ENCODE measurements at places on chromosomes 2 and 18.
A peak's percentile ranks its signal among the peaks of the same experiment; 100 is the strongest.

DNA sequence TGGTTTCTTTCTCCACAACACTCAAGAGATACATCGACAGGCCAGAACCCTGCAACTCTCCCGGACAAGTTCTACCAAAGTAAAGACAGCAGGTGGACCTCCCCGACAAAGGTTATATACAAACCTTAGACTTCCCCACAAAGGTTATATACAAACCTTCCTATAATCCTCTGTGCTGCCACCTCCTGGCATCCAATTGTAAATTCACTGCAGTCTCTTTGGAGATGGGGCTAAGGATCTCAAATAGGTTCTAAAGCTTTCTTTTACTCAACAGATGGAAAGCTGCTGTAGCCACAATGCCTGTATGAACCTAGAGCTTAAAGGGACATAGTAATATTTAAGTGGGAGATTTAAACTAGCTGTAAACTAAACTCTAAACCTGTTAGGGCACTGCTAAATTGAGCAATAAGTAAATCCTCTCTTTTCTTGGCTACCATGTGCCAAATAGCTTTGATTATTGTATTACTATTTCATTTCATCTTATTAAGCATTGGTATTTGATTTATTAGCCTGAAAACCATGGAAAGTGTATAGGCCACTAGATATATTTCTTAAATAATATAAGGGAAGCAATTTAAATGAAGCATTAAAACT lies 9.8 kb upstream of the MREG start:
- peak; percentile 20 for DNase-seq

DNA sequence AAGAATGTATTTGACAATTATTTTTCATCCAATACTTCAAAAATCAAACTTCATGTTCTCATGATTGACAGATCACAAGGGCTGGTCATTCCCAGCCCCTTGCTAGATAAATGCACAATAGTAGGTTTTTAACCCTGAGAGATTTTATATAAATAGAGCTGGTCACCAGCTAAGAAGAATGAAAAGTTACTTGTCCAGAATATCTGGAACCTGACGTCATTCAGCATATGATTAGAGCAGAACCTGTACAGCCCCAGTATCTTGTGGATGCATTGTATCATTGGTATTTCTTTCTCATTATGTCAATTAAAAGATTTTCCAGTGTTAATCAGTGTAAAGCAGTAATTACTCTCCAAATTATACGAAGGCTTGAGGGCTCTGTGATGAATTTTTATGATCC lies 202.8 kb upstream of the RND3 start:
- DNase-seq: no peak

DNA sequence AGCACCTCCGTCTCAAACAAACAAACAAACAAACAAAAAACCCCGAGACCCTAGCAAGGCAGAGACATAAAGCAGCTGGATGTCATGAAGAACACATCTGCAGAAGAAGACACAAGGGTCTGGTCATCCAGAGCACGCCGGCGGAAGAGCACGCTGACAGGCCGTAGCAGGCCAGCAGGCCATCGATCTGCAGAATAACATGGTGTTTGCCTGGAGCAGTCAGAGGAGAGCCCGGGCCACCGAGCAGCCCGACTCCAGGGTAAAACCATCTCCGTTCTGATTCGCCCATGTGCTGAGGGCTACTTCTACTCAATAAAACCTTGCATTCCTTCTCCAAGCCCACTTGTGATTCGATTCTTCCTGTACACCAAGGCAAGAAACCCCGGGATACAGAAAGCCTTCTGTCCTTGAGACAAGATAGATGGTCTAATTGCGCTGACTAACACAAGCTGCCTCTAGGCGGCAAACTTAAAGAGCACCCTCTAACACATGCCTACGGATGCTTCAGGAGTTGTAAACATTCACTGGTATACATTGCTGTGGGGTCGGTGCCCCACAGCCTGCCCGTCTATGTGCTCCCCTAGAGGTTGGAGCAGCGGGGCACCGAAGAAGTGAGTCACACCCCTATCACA lies 549.8 kb upstream of the NRXN1 start:
- DNase-seq: no peak

- no peak for DNase-seq
Measured at GRCh38 chr2:226325526-226325925, 474.1 kb downstream of the IRS1 start.

- DNase-seq: no peak
Measured at GRCh38 chr18:35071819-35072247, 30.6 kb downstream of the MAPRE2 start.

GRCh38 chr2:142286618-142287017 lies 155.8 kb upstream of the LRP1B start:
- DNase-seq: no peak

DNA sequence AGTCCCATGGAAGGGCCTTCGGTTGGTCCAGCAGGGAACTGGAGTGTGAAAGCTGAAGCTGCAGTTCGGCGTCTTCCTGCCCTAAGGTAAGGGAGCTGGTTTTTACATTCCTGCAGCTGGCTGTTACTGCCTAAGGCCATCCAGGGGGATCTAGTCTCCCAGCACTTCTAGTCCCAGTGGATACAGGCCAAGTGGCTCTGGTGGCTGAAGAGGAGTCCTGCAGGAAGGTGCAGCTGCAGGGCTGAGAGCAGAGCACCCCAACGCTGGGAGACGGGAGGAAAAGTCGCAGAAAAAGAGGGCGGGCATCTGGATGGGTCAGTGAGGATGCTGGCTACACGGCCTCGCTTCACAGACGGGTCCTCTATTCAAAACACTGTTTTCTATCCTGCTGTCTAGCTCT lies 225.0 kb upstream of the HS6ST1 start:
- no peak for DNase-seq

DNA sequence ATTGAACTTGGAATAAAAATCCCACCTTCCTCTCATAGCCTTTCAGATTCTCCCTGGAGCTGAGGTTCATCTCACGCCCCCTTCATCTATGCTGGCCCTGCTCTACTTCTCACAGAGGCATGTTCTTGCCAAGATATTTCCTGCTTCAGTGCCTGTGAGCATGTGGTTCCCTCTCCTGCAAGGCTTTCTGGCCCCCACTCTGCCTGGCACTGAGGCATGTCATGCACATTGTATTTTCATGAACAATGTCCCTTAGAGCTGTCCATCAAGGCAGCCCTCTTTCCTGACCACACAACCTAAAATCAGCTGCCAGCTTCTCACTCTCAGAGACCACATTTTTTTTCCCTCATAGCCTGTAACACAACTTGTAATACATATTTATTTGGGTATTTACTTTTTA lies 18.0 kb upstream of the HK2 start:
- no peak for DNase-seq

DNA sequence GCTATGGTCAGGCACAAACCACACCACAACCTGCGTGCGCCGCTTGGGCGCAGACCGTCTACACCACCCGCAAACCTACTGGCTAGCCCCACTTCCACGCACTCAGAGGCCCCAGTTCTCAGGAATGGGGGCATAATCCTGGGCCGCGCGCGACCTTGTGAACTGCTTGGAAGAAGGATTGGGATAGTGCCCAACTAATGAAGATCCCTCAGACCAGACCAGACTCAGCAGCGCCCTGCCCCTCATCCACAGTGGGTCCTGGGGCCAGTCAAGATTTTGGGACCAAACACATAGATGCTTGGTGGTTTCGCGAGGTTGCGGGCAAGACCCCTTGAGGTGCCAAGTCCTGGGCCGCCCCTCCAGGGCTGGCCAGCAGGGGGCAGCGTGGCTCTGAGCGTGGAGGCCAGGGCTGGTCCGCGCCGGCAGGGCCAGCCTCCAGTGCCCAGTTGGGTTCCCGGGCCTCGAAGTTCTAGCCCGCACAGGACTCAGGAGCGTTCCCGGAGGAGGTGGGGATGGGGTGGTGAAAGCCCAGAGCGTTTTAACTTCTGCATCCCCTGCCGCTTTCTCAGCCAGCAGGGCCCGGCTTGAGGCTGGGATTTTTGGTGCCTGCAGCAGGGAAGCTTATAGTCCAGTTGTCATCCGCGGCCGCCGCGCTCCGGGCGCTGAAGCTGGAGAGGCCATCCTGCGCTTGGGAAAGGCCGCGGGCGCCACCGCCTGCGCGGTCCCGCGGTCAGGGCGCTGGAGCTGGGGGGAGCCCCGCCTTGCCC lies 8.3 kb downstream of the OSR1 start:
- peak; percentile 39 for DNase-seq

GRCh38 chr18:40365526-40365925 lies 1589.5 kb upstream of the PIK3C3 start:
- DNase-seq: no peak

DNA sequence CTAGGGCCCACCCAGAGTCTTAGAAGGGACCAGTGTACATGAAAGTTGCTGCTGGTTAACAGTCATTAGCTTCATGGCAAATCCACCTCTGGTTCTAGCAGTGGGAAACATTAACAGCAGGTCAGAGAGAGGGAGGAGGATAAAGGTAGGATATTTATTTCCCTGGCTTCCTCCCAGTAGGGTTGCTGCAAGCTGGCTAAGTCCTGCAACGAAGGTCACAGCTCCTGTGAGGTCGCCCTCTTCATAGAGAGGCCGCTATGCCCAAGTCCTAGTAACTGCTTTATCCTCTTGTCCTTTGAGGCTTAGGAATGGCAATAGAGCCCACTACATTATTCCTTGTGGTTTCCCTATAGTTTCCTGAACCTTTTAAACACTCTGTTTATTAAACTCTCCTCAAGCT lies 84.0 kb upstream of the ACSL3 start:
- DNase-seq: no peak

DNA sequence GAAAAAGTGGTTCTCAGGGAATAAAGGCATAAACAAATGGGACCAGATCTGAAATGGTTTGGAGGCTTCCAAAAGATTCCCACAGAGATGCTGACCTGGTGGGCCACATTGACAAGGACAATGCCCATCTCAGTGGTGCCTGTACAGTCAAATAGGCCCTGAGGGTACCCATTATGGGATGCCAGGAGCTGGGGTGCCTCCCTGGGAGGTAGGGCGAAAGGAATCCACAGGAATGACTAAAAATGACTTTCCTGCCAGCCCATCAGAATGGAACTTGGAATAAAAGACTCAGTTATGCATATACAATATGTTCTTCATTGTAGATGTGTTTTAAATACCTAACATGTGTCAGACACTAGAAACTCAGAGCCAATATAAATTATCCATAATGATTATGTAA lies 248.5 kb downstream of the RNF144A start:
- DNase-seq: no peak

GRCh38 chr2:31541853-31542252 lies 38.9 kb downstream of the SRD5A2 start:
- no peak for DNase-seq

DNA sequence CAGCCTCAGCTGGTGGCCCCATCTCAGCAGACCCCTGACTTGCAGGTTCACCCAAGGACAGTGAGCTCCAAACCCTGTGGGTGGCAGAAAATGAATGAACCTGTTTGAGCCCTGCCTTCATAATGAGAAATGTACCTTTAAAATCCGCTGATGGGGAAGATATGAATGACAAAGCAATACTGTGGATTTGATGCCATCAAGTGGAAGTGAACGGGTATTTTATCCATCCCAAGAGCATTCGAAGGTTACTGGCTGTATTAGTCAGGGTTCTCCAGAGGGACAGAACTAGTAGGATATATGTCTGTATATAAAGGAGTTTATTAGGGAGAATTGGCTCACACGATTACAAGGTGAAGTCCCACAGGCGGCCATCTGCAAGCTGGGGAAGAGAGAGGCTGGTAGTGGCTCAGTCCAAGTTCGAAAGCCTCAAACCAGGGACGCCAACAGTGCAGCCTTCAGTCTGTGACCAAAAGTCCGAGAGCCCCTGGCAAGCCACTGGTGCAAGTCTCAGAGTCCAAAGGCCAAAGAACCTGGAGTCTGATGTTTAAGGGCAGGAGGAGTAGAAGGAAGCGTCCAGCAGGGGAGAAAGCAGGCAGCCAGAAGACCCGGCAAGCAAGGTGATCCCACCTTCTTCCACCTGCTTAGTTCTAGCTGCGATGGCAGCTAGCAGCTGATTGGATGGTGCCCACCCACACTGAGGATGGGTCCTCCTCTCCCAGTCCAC lies 32.1 kb downstream of the TOGARAM2 start:
- DNase-seq: no peak

GRCh38 chr18:58668897-58669296 lies 2.4 kb upstream of the MALT1 start:
- no peak for DNase-seq

DNA sequence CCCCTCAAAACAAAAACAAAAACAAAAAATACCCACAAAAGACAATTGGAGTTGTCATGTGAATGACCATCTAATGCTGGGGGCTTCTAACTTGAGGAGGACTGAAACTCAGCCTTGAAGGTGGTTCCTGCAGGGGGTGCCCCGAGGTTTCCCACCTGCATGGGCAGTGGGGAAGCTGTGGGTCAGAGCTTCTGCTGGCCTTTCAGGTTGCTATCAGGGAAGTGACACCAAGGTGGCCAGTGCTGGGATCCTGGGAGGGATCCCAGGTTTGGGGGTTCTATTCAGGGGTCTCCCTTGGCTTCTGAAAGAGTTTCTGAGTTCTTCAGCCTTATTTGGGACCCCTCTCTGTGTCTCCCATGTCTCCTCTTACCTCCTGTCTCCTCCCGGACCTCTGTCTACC lies 62.8 kb downstream of the LDLRAD4 start:
- no peak for DNase-seq

DNA sequence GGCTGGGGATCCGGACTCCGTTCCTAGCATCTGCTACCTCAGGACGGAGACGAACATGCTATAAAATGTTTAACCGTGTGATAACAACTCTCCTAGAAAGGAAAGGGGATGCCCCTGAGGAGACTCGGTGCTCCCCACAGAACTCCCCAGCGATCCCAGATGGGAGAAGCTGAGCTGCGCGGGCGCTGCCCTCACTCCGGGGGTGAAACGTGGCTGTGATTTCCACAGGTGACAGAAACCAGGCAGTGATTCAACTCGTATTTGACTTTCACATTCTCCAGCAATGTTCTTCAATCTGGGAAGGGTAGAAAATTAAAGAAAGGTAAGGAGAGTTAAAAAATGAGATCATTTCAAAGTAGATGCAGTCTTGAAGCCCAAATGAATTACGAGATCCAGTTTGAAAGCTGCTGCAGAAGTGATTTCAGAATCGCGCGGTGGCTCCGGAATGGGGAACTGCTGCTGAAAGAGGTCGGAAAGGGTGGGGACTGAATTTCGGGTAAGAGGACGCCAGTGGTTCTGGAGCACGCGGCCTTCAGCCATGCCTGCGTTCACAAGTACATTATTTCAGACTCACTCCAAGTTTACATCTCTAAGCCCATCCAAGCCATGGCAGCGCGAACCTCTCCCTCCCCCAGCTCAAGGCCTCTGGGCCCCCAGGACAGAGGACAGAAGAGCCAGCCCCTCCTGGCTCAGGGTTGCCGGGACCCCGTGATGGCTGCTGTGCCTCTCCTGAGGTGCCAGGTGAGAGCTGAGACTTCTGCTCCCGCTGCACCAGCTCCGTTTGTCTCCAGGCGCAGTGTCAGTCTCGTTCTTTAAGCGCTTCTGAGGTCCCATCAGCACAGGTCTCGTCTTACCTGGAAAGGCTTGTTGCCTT lies 39.5 kb downstream of the ADNP2 start:
- DNase-seq: no peak

- no peak for DNase-seq
Measured at GRCh38 chr2:127577208-127577475, 41.7 kb downstream of the MYO7B start.

- DNase-seq: no peak
Measured at GRCh38 chr2:171316755-171317337, 116.9 kb downstream of the METTL8 start.

DNA sequence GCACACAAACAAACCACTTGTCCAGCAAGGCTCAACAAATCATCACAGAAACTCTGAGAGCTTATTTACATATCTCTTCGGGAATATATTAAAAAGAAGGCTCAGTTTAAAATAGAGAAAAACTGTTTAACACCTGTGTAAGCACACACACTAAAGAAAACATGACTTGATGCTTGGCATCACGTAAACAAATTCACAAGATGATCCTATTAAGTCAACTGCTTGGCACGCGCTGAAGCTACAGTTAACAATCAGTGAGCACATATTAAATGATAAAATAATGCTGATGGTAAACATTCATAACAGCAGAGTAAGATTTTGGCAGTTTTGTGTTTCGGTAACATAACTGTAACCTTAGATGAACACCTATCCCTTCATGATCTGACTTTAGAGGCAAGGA lies 4.3 kb upstream of the HES6 start:
- DNase-seq: no peak

All from effector CD4-positive, alpha-beta T cell (primary cell).